ENCODE measurements at places on chromosomes 2 and 18. TPM values are rescaled to one million over a fixed set of nuclear protein-coding genes. Genes with fewer than 3 reads are reported as not detected.

GRCh38 chr18:36141576-36141975 is 11.9 kb downstream of the ELP2 start:
- H3K27me3 ChIP-seq, result no peaks in the 10 kb centered on the region
- H3K27ac ChIP-seq, result no peak overlapping the region
- no peak for DNase-seq
- H3K4me3 ChIP-seq, result no peak overlapping the region
- peaks cover 88% of the 10 kb centered on the region for H3K36me3 ChIP-seq

- DNase-seq, result no peak
- no peaks in the 10 kb centered on the region for H3K4me1 ChIP-seq
- no peaks in the 10 kb centered on the region for H3K27me3 ChIP-seq
- H3K4me3 ChIP-seq, result no peak overlapping the region
- H3K27ac ChIP-seq, result no peak overlapping the region
These were observed 31.8 kb downstream of the CREB1 start for GRCh38 chr2:207561386-207562080.

DNA sequence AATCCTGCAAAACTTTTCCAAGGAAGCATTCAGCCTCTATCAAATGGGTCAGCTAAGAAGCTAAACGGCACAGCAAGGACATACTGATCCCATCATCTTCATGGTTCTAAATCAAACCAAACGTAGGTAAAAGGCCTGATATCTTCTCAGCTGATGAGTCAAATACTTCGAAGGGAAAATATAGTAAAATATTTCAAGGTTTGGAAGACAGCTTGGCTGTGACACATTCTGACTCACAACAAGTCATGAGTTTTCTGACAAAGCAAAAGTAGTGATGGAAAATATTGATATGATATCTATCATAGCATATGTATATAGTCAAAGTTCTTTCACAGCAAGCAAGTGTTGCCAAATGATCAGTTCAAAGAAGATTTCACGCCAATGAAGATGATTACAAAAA is 31.5 kb downstream of the DOCK10 start:
- H3K27ac ChIP-seq, result no peak overlapping the region
- no peak for DNase-seq
- no peaks in the 10 kb centered on the region for H3K36me3 ChIP-seq
- H3K27me3 ChIP-seq, result no peaks in the 10 kb centered on the region
- no peak overlapping the region for H3K4me3 ChIP-seq

- no peaks in the 10 kb centered on the region for H3K36me3 ChIP-seq
- no peaks in the 10 kb centered on the region for H3K4me1 ChIP-seq
- no peak for DNase-seq
These were observed 248.8 kb downstream of the RDH14 start for GRCh38 chr2:18311420-18312195.

DNA sequence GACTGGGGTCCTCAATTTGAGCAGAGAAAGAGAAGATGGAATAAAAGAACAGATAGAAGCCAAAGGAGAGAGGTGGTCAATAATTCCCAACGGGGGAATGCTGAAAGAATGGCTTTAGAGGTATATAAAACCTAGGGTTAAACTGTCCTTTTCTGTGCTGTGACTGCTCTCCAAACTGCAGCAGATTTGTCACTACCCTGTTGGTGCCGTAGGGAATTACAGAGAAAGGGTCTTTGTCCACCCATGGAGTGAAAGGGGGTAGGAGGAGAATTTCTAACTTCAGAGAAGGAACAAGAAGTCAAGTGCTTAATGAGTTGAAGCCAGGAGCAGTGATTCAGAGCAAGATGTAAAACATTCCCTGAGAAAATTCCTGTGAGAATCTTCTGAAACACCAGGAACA is 486.5 kb downstream of the NUP35 start:
- no peaks in the 10 kb centered on the region for H3K36me3 ChIP-seq
- peaks cover 5% of the 10 kb centered on the region for H3K4me1 ChIP-seq
- H3K27me3 ChIP-seq, result no peaks in the 10 kb centered on the region
- no peak overlapping the region for H3K27ac ChIP-seq
- DNase-seq, result peak; percentile 59

GRCh38 chr2:9638532-9638931 is 7.7 kb upstream of the YWHAQ start:
- no peak for DNase-seq
- no peaks in the 10 kb centered on the region for H3K36me3 ChIP-seq
- no peaks in the 10 kb centered on the region for H3K27me3 ChIP-seq
- no peaks in the 10 kb centered on the region for H3K4me1 ChIP-seq

- no peaks in the 10 kb centered on the region for H3K27me3 ChIP-seq
- H3K36me3 ChIP-seq, result no peaks in the 10 kb centered on the region
- no peak overlapping the region for H3K27ac ChIP-seq
- no peaks in the 10 kb centered on the region for H3K4me1 ChIP-seq
- no peak overlapping the region for H3K4me3 ChIP-seq
These were observed 143.9 kb upstream of the CREB1 start for GRCh38 chr2:207385903-207386302.

- no peaks in the 10 kb centered on the region for H3K4me1 ChIP-seq
- H3K27ac ChIP-seq, result no peak overlapping the region
- H3K4me3 ChIP-seq, result no peak overlapping the region
- peak; percentile 44 for DNase-seq
- no peaks in the 10 kb centered on the region for H3K27me3 ChIP-seq
These were observed 148.1 kb downstream of the MBP start for GRCh38 chr18:76984193-76985155.

GRCh38 chr2:128746356-128746755 is 427.7 kb upstream of the HS6ST1 start:
- no peak overlapping the region for H3K27ac ChIP-seq
- no peaks in the 10 kb centered on the region for H3K4me1 ChIP-seq
- H3K4me3 ChIP-seq, result no peak overlapping the region

GRCh38 chr2:13542061-13542460 is 825.3 kb downstream of the TRIB2 start:
- no peaks in the 10 kb centered on the region for H3K36me3 ChIP-seq
- H3K4me1 ChIP-seq, result no peaks in the 10 kb centered on the region
- H3K27me3 ChIP-seq, result no peaks in the 10 kb centered on the region

- DNase-seq, result no peak
- no peaks in the 10 kb centered on the region for H3K27me3 ChIP-seq
- H3K4me3 ChIP-seq, result peak overlapping the region; percentile 99
- peaks cover 27% of the 10 kb centered on the region for H3K36me3 ChIP-seq
- no peaks in the 10 kb centered on the region for H3K4me1 ChIP-seq
- H3K27ac ChIP-seq, result no peak overlapping the region
These were observed 962 bp downstream of the TANK start for GRCh38 chr2:161161074-161161706.

DNA sequence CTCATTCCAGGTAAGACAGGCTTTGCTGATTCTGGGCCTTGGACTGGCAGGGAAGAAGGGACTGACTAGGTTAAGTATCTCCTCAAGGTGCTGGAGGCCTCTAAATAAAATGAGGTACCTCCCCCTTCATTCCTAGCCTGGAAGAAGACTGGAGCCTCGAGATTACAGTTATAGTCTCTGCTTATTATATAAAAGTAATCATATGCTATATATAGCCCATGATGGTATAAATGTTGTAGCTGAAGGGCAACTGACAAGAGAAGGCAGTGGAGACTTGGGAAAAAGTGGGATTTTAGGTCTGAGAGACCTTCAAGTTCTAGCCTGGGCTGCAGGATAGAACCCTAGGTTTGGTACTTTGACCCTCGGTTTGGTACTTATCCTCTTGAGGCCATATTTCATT is 248.3 kb downstream of the PLCL1 start:
- no peak overlapping the region for H3K4me3 ChIP-seq
- no peak for DNase-seq
- no peaks in the 10 kb centered on the region for H3K4me1 ChIP-seq
- no peaks in the 10 kb centered on the region for H3K36me3 ChIP-seq

DNA sequence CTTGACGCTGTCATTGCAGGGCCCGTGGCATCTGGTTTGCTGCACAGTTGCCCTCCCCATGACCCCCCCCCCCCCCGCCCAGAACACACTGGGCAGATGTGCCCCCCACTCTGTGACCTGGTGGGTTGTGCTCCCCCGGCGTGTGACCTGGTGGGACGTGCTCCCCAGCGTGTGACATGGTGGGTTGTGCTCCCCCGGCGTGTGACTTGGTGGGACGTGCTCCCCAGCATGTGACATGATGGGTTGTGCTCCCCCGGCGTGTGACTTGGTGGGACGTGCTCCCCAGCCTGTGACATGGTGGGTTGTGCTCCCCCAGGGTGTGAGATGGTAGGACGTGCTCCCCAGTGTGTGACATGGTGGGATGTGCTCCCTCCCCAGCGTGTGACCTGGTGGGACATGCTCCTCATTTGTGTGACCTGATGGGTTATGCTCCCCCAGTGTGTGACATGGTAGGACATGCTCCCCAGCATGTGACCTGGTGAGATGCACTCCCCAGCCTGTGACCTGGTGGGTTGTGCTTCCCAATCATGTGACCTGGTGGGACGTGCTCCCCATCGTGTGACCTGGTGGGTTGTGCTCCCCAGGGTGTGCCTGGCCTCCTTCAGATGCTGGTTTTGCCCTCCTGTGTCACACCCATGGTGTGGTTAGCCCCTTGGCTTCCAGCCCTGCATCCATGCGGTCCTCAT is 213.7 kb downstream of the AGAP1 start:
- H3K27me3 ChIP-seq, result no peaks in the 10 kb centered on the region
- no peak for DNase-seq
- peaks cover 9% of the 10 kb centered on the region for H3K36me3 ChIP-seq
- H3K4me1 ChIP-seq, result no peaks in the 10 kb centered on the region
- no peak overlapping the region for H3K4me3 ChIP-seq

DNA sequence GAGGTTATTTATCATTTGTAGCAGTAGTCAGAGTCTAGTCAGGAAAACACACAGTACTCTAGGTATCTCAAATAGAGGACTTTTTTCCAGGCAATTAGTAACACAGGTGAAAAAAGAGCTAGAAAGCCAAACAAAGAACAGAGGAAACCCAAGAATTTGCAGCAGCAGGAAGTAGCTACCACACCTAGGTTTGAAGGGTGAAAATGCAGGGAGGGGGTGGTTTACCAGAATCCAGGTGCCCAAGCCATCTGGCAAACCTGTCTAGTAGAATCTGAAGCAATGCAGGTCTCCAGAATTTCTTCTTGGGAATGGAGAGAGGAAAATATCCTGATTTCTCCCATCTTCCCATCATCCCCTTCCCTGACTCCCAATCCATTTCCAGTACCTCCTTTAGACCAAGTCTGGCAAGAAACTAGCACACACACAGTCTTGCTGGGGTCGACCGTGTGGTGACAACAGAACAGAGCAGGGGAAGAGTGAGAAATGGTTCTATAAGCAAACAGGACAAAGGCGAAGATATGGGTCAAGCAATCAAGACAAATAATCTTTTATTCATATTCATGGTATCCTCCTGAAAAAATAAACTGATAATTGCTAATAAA is 231.9 kb upstream of the MMADHC start:
- peaks cover 11% of the 10 kb centered on the region for H3K4me1 ChIP-seq
- no peak overlapping the region for H3K27ac ChIP-seq
- no peak overlapping the region for H3K4me3 ChIP-seq
- no peak for DNase-seq

DNA sequence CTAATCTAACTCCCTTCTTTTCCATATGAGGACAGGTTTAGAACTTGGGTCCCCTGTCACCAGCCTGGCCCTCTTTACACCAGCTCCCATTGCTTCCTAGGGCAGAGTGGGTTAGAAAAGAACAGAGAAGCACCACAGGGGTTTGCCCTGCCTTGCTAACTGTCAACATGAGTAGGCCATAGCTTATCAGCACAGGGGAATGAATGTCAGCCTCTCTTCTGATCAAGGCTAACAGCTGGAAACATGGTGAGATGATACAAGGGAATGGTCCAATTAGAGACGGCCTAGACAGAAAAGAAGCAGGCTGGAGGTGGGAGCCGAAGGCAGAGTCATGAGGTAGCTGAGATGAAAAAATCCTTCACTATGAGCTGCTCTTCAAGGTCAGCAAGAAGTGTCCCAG is 189.4 kb upstream of the ACAA2 start:
- peaks cover 7% of the 10 kb centered on the region for H3K4me1 ChIP-seq
- H3K4me3 ChIP-seq, result no peak overlapping the region
- H3K36me3 ChIP-seq, result no peaks in the 10 kb centered on the region
- no peak overlapping the region for H3K27ac ChIP-seq
- DNase-seq, result no peak
- H3K27me3 ChIP-seq, result no peaks in the 10 kb centered on the region

DNA sequence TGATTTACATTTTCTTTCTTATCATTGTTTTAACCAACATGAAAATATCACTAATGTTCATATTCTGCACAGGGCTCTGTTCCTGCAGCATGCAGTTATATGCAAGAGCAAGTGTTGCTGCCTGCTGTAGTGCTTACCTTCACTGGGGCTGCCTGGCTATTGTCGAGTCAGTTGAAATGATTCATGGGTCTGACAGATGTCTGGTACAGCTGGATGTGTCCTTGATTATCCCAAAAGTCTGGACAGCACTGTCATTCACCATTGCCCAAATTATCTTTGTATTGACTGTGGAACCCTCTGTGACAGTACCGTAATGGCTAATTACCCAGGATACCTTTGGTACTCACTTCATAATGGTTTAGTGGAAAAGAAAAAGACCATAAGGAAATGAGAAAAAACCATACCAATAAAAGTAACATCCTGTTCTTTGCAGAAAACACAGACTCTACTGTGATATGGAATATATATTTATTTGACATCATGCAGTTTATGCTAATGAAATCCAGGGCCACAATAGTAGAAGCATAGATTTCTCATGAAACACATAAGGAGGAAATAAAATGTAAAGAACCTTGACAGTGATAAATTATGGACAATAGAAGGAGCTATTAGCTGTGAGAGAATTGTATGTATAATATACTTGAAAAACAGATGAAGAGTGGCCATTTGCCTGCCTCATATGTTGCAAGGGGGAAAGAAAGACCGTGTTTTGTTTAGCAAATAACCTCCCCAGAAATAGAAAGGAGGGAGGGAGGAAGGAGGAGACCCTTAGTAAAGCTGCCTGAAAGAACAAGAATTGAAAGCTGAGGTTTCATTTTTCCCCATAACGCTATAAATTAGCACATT is 249.8 kb upstream of the ATP5MC3 start:
- no peak for DNase-seq
- H3K27ac ChIP-seq, result peak overlapping the region; percentile 95
- no peaks in the 10 kb centered on the region for H3K27me3 ChIP-seq
- no peaks in the 10 kb centered on the region for H3K36me3 ChIP-seq
- H3K4me3 ChIP-seq, result no peak overlapping the region

SMARCAL1 gene
- total RNA-seq, result 31.7 TPM

ASB18 gene
- total RNA-seq, result not detected

SPP2 gene
- not detected for total RNA-seq

ASB1 gene
- 30.7 TPM for total RNA-seq

MOGAT1 gene
- 0.38 TPM for total RNA-seq

ATP5F1A gene
- total RNA-seq, result 643 TPM

HOXD12 gene
- total RNA-seq, result not detected

MPHOSPH10 gene
- total RNA-seq, result 30.1 TPM

TMEM182 gene
- 6.6 TPM for total RNA-seq
